ENCODE measurements at places on chromosomes 11 and 22.

DNA sequence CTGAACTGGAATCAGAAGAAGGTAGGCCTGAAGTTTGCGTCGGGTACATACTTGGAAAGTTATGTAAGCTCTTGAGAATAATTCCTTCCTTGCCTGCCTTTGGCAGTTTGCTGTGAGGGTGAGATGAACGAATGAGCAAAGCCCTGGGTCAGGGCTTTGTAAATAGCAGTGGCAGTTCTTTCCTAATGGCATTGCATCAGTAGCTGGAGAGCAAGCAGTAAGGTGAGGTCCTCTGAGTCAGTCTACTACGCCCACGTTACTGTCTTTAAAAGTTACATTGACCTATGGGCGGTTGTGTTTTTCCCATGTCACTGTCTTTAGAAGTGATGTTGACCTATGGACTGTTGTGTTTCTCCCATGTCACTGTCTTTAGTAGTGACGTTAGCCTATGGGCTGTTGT, 179.1 kb upstream of the E2F8 start:
- no peaks in the 10 kb centered on the region for H3K27me3 ChIP-seq
- peak; percentile 51 for ATAC-seq
- no peaks in the 10 kb centered on the region for H3K36me3 ChIP-seq
- H3K27ac ChIP-seq = no peak overlapping the region
- H3K4me3 ChIP-seq = no peak overlapping the region

GRCh38 chr11:7967826-7968225, 2.6 kb upstream of the NLRP10 start:
- no peaks in the 10 kb centered on the region for H3K36me3 ChIP-seq
- no peaks in the 10 kb centered on the region for H3K4me1 ChIP-seq
- H3K4me3 ChIP-seq = no peak overlapping the region
- ATAC-seq = no peak

DNA sequence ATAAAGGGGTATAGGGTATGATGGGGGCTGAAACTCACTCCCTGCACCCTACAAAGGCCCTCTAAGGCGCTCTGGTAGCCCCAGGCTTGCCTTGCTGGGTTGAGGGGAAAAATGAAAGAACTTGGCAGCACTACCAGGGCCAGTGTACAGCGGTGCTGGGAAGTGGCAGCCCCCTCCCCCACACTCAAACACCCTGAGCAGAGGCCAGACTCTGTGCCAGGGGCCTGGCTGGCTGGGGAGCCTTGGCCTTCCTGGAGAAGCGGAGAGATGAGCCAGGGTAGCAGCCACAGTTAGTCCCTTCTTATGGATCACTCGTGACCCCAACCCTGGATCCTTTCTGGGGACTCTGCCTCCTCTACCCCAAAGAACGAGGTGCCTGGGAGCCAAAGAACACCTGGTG, 2.7 kb downstream of the TMEM134 start:
- no peak overlapping the region for H3K4me3 ChIP-seq
- H3K27ac ChIP-seq = peak overlapping the region; percentile 90
- ATAC-seq = no peak

DNA sequence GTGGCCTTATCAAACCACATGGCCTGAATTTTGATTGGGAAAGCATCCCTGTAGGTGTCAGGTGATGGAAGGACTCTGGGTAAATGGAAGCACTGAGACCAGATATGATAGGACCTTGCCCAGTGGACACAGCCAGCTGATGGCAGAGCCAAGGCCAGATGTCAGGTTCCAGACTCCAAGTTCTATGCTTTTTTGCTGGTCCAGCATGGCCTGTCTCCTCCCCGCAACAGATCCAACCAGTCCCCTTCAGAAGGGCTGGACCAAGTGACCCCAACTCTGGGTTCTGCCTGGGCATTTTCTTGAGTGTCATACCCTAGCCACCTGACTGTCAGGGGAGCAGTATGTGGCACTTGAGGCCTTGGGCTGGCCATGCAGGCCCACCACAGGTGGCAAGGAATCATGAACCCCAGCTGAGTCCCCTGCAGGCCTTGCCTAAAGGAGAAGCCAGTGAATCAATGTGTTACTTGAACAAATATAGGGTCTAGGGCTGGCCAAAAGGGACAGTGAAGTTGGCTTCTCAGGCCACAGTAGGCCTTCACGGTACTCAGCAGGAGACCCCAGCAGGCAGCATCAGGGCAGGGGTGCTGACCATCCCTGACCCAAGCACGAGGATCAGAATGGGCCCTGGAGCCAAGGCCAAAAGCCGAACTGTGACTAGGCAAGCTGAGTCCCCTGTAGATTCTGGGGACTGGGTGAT, 27.1 kb downstream of the KCNQ1OT1 start:
- no peaks in the 10 kb centered on the region for H3K4me1 ChIP-seq
- ATAC-seq = no peak
- H3K27me3 ChIP-seq = no peaks in the 10 kb centered on the region
- H3K27ac ChIP-seq = no peak overlapping the region
- H3K4me3 ChIP-seq = no peak overlapping the region

DNA sequence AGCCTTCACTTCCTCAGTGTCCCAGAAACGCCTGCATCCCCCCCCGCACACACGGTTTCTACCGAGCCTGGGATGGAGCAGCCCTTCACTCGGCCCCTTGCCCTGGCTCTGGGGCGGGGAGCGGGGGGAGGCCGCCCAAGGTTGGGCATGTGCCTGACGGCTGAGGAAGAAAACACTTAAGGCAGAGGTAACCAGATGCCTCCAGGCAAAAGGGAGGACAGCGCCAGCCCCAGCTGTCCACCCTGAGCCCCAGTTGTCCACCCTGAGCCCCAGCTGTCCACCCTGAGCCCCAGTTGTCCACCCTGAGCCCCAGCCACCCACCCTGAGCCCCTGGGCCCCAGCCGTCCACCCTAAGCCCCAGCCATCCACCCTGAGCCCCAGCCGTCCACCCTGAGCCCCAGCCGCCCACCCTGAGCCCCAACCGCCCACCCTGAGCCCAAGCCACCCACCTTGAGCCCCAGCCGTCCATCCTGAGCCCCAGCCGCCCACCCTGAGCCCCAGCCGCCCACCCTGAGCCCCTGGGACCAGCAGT, 3.8 kb upstream of the TTLL8 start:
- H3K4me1 ChIP-seq = peaks cover 20% of the 10 kb centered on the region
- H3K27ac ChIP-seq = no peak overlapping the region
- peaks cover 87% of the 10 kb centered on the region for H3K27me3 ChIP-seq
- no peak overlapping the region for H3K4me3 ChIP-seq

DNA sequence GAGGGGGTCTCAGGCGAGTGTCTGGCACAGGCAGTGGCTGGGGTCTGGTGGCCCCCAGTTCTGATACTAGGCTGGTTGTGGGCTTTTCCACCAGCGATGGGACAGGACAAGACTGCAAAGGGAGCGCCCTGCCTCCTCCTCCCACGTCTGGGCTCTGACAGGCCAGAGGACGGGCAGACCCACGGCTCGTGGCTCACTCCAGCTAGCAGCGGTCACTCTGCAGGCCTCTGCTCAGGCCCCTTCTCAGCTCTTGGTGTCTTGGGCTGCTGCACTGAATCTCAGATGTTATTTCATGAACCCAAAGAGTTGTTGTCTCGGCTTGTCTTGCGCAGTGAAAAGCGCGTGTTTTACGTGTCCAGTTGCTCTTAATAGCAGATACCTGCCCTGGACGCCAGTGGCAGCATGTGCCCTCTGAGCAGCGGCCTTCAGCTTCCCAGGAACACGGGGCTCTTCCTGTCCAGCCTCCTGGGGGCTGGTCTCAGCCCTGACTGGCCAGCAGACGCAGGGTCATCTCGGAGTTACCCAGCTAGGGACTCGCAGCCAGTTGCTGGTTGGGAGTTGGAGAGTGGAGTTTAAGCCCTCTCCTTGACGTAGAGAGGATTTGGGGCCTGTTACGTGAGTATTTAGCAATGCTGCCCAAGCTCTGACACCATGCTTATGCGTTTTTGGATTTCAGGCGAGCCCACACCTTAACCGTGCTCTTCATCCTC, 9.6 kb downstream of the PTDSS2 start:
- H3K4me3 ChIP-seq = no peak overlapping the region
- no peak for ATAC-seq
- no peaks in the 10 kb centered on the region for H3K27me3 ChIP-seq

GRCh38 chr22:22460635-22461034, 47.9 kb downstream of the ZNF280B start:
- H3K4me1 ChIP-seq = no peaks in the 10 kb centered on the region
- no peak overlapping the region for H3K4me3 ChIP-seq
- no peak overlapping the region for H3K27ac ChIP-seq
- H3K27me3 ChIP-seq = peaks cover 80% of the 10 kb centered on the region
- no peaks in the 10 kb centered on the region for H3K36me3 ChIP-seq

- peaks cover 5% of the 10 kb centered on the region for H3K36me3 ChIP-seq
- peaks cover 32% of the 10 kb centered on the region for H3K4me1 ChIP-seq
- H3K27me3 ChIP-seq = no peaks in the 10 kb centered on the region
- H3K4me3 ChIP-seq = no peak overlapping the region
Observed at GRCh38 chr22:40525250-40525884, 111.2 kb downstream of the MRTFA start.
